HS-27A (cell line): ENCODE measurements at places on chromosomes 7 and 10.

DNA sequence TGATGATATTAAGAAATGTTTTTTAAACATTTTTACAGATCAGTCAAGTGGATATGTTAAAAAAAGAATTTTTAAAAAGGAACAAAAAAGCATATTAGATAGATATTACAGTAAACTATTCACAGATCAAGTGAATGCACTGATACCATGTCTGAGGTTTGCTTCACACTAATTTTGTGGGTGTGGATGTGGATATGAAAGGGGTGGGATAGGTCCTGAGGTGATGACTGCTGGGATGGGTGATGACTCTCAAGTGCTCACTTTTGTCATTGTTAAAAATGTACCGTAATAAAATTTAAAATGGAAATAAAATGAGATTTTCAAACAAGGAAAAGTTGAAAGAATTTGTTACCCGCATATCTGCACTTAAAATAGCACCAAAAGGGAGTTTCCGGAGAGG is 54.1 kb downstream of the AGMO start:
- no peak for DNase-seq

GRCh38 chr10:11125004-11125403 is 107.3 kb downstream of the CELF2 start:
- no peak for DNase-seq

GRCh38 chr7:55043691-55044370 is 25.0 kb downstream of the EGFR start:
- no peak for DNase-seq

DNA sequence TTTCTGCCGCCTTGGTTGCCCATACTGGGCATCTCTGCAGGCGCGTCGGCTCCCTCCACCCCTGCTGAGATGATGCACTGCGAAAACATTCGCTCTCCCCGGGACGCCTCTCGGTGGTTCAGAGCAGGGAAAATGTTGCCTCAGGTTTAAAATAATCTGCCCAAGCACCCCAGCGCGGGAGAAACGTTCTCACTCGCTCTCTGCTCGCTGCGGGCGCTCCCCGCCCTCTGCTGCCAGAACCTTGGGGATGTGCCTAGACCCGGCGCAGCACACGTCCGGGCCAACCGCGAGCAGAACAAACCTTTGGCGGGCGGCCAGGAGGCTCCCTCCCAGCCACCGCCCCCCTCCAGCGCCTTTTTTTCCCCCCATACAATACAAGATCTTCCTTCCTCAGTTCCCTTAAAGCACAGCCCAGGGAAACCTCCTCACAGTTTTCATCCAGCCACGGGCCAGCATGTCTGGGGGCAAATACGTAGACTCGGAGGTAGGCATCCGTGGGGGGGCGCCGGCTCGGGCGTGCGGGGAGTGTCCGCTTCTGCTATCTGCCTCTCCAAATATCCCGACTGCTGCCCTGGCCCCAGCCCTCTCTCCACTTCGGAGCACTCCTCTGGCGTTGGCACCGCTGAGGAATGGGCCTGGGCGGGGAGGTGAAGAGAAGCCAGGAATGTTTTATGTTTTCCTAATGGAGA is at the start of gene CAV1:
Gene CAV1 (plus strand): TSS at position 428 of the 689 bp plus-strand sequence. CDS start 27 bp downstream, at position 455.
- DNase-seq, result peak; percentile 87

GRCh38 chr7:139897422-139898090 is 68.5 kb downstream of the TBXAS1 start:
- DNase-seq, result no peak

DNA sequence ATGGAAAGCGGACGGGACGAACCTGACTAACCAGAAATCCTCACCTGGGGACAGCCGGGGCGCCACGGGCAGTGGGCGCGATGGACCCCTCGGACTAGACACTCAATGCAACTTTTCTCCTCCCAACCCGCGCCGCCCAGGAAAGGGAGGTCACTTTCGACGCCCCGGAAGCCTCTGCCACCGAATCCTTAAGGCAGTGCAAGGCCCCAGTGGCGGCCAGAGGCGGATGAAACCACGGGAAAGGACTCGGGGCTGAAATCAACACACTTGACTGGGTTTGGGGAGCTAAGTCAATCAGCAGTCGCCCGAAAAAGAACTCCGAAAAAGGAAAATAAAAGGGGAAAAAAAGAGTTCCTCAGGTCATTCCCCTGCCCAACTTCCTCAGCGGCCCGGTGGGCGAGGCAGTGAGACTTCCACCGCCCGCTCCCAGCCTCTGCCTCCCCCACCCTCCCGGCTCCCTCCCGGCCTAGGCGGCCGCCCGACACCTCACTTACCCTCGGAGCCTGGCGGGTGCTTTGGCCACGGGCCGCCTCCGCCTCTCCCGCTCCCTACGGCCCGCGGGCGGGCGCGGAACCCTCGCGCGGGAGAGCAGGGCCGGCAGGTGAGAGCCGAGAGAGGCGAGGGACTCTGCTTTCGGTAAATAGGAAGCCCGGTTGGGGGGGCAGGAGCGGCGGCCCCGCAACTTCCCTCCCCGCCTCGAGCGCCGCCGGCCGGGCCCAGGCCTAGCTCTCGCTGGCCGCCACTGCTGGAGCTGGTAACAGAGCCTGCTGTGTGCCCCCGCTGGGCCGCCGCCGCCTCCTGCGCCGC is 518 bp downstream of the WAPL start:
- no peak for DNase-seq

GRCh38 chr10:28952523-28952922 is 275.2 kb downstream of the BAMBI start:
- no peak for DNase-seq

GRCh38 chr7:141287936-141288335 is 214.1 kb downstream of the TMEM178B start:
- DNase-seq, result no peak

- no peak for DNase-seq
Measured at GRCh38 chr7:120774481-120774880, 83.5 kb downstream of the TSPAN12 start.

GRCh38 chr10:28135258-28135657 is 136.4 kb upstream of the ODAD2 start:
- DNase-seq, result no peak

GRCh38 chr7:82194016-82194643 is 249.4 kb downstream of the CACNA2D1 start:
- no peak for DNase-seq

- DNase-seq, result no peak
Measured at GRCh38 chr7:141648276-141649114, 53.5 kb downstream of the DENND11 start.
